WERI-Rb-1 (cell line): ENCODE measurements at places on chromosomes 13 and 19.

DNA sequence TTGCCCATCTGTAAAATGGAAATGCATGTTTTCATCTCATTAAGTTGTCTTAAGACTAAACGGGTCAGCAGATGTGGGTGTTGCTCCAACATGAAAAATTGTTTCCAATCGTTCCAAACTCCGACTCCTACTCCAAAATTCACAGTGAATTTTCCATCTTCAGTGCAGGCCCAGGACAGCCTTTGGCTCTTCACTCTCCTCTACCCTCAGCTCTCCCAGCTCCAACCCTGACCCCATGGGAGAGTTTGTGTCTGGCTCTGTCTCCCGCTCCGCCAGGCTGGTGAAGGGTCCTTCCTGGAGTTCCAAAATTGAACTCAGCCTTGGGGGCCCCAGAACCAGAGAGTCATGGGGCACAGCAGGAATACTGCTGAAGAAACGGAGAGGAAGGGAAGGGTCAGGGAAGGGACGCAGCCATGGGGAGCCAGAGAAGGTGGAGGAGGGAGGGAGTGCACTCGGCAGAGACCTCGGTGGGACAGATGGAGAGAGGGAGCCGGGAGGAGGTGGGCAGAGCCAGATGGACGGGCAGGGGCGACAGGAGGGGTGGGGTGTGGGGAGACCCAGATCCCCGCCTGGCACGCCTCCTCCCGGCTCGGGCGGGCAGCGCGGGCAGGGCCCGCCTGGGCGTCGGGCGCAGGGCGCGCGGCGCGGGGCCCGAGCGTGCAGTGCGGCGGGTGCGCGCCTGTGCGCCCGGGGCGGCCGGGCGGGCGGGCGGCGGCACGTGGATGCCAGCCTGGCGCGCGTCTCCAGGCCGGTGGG is 45.6 kb downstream of the CELF5 start:
- peak; percentile 72 for DNase-seq

DNA sequence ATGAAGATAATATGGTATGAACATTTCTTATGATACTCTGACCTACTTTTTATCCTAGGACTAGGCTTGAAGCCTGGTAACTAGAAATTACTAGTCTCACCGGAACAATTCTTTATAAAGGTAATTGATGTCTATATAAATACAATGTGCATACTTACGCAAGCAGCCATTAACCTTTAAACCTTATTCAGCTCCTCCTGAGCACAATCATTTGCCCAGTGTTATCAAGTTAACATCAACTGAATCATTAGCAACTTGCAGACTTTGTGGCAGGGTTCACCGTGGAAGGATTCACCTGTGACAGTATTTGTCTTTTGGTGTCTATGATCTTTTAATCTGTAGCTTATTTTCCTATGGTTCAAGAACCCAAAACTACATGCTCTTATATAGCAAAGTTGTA is 508.6 kb upstream of the KLHL1 start:
- DNase-seq, result no peak

GRCh38 chr19:46913852-46914430 is 53.1 kb downstream of the ARHGAP35 start:
- DNase-seq, result no peak

GRCh38 chr13:27593267-27593666 is 27.1 kb downstream of the LNX2 start:
- DNase-seq, result no peak

DNA sequence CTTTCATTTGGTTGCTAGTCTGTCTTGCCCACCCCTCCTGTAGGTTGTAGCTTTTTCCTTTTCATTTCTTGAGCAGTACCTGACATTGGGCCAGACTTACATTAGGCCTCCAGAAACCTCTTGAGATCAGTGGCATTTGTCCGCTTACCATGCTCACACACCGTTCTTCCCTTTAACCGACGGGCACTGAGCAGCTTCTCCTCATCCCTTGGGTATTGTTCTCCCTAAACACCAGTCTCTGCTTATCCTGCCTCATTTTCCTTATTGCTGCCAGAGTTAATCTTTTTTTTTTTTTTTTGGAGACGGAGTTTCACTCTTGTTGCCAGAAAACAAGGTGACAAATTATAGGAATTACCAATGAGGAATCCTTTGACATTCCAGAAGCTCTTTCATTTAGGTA is 27.2 kb upstream of the KCTD4 start:
- DNase-seq, result no peak
